ENCODE measurements at places on chromosomes 6 and 20.

DNA sequence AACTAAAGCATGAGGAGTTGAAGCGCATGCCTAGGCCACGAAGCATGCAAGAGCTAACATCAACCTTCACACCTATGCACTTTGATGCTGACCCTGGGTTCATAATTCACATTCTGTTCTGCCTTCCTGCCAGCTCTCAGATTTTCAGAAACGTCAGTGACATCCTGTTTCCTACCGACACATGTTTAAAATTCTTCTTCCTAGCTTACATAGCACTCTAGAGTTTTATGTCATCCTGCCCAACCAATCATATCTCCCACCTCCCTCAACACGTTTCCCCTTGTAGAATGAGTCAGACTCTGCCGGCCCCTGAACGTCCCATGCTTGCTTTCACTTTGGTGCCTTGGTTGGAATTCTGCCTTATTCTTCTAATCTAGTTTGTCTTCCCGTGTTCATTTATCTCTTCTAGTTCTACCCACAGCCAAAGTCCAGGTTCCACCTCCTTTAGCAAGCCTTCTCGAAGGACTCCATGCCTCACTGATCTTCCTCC, 97.2 kb upstream of the MAP7 start:
- peak; percentile 96 for DNase-seq

DNA sequence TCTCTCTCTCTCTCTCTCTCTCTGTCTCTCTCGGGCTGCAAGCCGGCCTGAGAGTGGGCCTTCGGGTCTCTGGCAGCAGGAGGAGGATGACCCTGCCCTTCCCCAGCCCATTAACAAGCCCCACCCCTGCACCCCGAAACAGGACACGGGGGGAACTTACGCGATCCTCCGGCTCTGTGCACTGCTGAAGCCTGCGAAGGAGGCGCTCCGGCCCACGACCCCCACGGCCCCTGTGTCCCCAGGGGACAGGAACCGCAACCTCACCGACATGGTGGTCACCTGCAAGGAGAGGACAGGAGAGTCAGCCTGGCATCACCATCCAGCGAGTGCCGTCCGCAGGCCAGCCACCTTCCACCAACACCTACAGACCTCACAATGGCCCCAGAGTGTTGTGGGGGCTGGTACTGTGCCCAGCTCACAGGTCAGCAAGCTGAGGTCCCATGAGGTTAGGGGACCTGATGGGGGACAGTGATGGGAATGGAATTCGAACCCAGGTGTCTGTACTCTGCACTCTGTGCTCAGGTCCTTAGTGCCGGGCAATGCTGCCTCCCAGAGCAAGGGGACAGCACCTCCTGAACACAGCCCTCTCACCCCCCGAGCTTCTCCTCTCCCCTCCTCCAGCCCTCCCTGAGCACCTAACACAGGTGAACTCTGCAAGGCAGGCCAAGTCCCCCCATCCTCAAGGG, 60.6 kb downstream of the RIPOR3 start:
- no peak for DNase-seq

DNA sequence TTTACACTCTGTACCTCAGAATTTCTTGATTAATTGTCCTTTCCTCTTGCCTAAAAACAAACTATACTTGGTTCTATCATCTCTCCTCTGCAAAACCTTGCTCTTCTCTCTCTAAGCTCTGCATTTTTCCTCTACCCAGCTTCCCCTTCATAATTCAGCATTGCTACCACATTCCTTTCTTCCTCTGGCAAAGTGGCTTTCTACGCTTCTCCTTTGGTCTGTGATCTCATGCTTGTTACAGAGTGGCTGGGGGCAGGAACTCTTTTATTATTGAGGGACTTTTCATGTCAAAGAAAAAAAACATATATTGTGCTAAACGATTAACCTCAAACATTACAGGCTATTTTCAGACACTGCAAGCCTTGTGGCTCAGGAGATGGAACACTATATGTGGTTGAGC, 333.3 kb upstream of the KCNQ5 start:
- DNase-seq, result no peak

DNA sequence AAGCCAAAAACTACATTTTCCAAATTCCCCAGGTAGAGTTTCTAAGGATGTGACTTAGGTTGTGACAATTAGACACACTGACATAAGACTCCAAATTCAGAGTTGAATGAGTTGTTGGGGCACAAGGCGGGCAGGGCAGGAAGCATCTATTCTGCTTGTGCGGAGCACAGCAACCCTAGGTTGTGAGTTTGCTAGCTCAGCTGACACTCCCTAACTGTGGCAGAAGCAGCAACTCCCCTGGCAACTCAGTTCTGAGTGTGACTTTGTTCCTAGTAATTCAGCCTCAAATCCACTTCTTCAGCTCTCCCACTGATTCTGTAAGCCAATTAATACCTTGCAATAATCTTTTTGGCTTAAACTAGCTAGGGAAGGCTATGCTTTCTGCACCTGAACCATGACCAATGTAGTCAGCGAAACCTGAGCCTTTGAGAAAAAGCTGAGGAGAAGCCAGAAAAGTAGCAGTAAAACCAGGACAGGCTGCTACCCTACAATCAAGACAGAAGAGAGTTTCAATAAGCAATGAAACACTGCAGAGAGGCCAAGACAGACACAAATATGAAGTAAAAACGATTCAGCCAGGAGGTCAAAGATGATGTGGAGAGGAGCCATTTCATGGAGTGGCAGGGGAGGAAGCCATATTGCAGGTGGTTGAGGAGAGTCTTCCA, 30.0 kb upstream of the PAQR8 start:
- DNase-seq, result no peak

GRCh38 chr20:17678295-17678694, 3.7 kb downstream of the RRBP1 start:
- DNase-seq, result no peak

GRCh38 chr20:14881518-14881917, 544.1 kb upstream of the FLRT3 start:
- DNase-seq, result no peak

- DNase-seq, result no peak
Measured at GRCh38 chr20:10584371-10584770, 89.4 kb downstream of the JAG1 start.

DNA sequence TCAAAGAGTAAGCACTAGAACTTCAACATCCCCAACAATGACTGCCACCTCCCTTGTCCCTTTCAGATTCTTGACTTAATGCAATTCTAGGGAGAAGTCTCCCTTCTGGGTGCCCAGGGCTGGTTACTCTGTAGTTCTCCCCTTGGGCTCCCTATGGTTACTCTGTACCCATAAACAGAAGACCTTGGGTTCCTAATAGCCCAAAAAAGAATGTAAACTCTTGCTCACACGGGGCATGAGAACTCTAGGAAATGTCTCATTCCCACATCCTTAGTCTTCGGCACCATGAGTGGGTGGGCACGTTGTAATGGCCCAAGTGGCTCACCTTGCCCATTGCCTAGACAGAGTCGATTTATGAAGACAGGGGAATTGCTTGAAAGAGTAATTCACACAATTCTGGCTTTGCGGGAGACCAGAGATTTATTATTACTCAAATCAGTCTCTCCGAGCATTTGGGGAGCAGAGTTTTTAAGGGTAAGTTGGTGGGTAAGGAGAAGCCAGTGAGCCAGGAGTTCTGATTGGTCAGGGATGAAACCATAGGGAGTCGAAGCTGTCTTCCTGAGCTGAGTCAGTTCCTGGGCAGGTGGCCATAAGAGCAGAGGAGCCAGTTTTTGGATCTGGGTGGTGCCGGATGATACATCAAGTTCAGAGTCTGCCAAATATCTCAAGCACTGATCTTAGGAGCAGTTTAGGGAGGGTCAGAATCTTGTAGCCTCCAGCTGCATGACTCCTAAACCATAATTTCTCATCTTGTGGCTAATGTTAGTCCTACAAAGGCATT, 61.2 kb upstream of the SIRPG start:
- DNase-seq, result peak; percentile 36

GRCh38 chr6:163474581-163474980, 60.1 kb downstream of the QKI start:
- no peak for DNase-seq

GRCh38 chr20:53020834-53021233, 48.7 kb downstream of the TSHZ2 start:
- DNase-seq, result no peak

GRCh38 chr20:46638134-46638897, 12.9 kb downstream of the SLC13A3 start:
- no peak for DNase-seq

DNA sequence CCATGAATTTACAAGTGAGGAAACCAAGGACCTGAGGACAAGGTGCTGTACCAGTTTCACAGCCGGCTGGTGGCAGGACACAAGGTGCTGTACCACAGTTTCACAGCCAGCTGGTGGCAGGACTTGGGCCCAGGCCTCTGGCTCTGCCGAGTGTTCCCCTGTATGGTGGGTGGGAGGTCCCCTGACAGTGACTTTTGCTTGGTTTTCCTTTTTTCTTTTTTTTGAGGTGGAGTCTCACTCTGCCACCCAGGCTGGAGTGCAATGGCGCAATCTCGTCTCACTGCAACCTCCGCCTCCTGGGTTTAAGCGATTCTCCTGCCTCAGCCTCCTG, 212.4 kb downstream of the LY86 start:
- DNase-seq, result no peak

- peak; percentile 86 for DNase-seq
Measured at GRCh38 chr6:74519163-74519562, 686.7 kb downstream of the COL12A1 start.

Data from fibroblast of lung (primary cell).